ENCODE measurements at places on chromosomes 16 and 17.

DNA sequence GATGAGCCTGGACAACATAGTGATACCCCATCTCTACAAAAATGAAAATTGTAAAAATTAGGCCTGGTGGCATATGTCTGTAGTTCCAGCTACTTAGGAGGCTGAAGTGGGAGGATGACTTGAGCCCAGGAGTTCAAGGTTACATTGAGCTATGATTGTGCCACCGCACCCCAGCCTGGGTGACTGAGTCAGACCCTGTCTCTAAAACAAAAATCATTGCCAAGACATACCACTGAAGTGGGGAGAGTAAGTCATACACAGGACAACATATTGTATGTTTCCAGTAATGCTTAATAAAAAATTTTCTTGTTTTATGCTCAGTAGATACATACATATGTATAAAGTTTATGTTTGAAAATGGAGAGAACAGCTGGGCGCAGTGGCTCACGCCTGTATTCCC is 39.2 kb downstream of the NDE1 start:
- DNase-seq, result no peak

DNA sequence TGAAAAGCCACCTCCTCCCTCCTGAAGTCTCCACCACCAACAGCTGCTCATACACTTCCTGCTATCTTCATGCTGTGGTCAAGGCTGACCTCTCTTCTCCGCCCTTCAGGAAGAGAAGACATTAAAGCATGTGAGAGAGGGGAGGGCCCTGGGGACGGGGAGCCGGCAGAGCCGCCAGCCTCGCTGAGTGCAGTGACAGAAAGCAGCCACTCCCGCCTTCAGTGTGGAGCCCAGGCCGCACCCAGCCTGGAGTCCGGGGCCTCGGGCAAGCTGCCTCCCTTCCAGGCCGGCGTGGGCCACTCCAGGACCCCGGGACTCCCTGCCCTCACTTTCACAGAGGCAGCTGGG is 94.7 kb upstream of the TNRC6C start:
- DNase-seq, result no peak

GRCh38 chr17:34800661-34801060 is 160.6 kb downstream of the CCT6B start:
- no peak for DNase-seq

DNA sequence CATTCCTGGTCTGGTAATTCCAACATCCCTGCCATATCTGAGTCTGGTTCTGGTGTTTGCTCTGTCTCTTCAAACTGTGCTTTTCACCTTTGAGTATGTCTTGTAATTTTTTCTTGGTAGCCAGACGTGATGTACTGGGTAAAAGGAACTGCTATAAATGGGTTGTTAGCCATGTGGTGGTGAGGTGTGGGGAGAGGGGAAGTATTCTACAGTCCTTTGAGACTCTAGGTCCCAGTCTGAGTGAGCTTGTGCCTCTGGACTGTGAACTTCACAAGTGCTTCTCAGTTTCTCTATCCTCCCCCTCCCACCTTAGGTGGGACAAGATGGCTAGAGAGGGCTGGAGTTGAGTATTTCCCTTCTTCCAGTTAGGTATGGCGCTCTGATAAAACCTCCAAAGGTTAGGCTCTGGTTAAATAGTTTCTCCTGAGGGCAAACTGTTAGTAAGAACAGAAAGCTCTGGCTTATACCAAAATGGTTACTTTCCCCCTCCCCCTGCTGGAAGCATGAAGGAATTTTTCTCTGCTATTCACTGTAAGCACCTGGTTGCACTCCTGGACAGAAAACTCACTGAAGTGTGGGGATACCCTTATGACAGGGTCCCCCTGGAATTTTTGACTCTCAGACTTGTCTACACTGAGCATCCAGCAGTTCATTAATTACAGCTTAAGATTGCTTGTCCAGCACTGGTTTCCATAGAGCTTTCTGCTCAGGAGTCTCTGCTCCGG is 87.8 kb downstream of the MARCHF10 start:
- peak; percentile 63 for DNase-seq

GRCh38 chr16:11610580-11610979 is 23.9 kb upstream of the LITAF start:
- DNase-seq, result no peak

DNA sequence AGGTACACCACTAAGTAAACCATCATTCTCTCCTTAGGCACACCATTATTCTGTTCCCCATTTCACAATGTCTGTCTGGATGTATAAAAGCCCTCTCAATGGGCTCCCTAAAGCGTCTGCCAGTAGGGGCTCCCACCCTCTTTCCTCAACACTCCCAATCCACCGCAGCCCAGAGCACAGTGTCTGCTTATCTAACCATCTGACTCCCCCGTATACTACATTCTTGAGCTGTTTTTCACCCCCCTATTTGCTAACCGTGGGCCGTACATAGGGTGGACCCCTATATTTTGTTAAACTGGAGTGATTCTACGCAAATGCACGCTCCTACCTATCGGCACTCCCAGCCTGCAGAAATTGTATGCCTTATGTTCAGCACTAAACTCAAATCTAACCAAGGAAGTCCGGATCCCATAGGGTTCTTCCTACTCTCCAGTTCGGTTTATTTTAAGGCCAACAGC is 685 bp upstream of the PSMD3 start:
- DNase-seq, result peak; percentile 56

- peak; percentile 83 for DNase-seq
Measured at GRCh38 chr17:35119370-35120165, at the start of gene RAD51D. TSS of gene RAD51D (minus strand) at chr17:35119860. CDS start at chr17:35119613, 247 bp downstream.

GRCh38 chr17:7020894-7021664 is 1.8 kb upstream of the BCL6B start:
- no peak for DNase-seq

- no peak for DNase-seq
Measured at GRCh38 chr17:69466451-69466850, 52.0 kb downstream of the MAP2K6 start.

GRCh38 chr17:13387952-13388351 is 213.8 kb downstream of the HS3ST3A1 start:
- no peak for DNase-seq
